ENCODE measurements at places on chromosomes 4 and X.

DNA sequence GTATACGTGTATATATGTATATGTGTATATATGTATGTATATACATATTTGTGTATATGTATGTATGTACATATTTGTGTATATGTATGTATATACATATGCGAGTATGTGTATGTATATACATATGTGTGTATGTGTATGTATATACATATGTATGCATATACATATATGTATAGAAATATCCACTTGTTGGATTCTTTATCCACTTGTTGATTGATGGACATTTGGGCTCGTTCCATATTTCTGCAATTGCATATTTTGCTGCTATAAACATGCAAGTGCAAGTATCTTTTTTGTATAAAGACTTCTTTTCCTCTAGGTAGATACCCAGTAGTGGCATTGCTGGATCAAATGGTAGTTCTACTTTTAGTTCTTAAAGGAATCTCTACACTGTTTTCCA lies 25.5 kb upstream of the NHSL2 start:
- DNase-seq: no peak

GRCh38 chr4:162061214-162061613 lies 102.6 kb downstream of the FSTL5 start:
- DNase-seq: no peak

- no peak for DNase-seq
These were observed 27.5 kb downstream of the RUFY3 start for GRCh38 chr4:70749313-70749712.

DNA sequence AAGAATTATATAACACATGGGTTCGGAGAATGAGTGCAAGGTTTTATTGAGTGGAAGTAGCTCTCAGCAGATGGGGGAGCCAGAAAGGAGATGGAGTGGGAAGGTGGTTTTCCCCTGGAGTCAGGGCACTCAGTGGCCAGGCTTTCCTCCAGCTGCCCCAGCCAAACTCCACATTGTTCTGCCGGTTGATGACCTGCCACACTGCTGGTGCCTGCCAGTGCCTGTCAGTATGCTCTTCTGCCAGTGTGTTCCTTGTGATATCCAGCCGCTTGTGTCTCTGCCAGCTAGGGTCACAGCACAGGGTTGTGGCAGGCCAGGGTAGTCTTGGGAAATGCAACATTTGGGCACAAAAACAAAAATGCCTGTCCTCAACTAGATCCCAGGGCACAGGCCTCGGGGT lies 604.8 kb upstream of the TECRL start:
- no peak for DNase-seq

GRCh38 chrX:22351076-22351475 lies 78.4 kb downstream of the CBLL2 start:
- DNase-seq: no peak

DNA sequence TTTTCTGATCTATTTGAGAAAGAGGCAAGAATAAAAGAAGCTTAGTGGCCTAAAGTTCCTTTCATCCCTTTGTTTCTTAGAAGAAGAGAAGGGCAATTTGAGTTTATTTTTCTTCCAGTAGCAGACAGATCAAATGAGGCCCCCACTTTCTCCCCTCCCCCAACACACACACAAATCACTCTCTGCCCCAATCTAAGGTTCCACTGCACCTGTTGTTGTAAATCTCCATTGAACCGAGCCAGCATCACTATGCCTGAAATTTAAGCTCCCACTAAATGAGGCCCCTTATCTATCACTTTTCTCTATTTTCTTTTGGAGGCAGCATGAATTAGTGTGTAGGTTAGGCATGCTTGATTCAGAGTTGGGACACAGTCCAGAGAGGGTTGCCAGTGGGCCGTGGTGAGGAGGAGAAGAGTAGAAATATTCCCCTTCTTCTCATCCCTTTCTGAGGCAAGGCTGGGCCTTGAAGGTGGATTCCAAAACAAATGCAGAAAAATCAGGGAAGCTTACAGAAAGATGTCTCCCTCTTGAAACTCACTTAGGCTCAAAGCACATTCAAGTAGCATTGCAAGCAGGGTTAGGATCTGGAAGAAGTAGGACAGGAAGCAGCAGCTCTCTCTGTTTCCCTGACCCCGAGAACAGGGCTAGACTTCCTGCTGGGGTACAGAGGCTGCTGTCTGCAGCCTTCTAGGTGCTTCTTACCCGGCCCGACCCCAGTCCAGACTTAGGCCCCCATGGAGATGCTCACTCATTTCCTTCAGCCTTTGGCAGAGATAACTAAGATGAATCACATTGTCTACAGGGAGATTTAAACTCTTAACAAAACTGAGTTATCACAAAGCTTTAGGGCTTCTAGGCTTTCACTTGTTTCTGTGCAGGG lies 70.7 kb downstream of the RASL11B start:
- DNase-seq: no peak

DNA sequence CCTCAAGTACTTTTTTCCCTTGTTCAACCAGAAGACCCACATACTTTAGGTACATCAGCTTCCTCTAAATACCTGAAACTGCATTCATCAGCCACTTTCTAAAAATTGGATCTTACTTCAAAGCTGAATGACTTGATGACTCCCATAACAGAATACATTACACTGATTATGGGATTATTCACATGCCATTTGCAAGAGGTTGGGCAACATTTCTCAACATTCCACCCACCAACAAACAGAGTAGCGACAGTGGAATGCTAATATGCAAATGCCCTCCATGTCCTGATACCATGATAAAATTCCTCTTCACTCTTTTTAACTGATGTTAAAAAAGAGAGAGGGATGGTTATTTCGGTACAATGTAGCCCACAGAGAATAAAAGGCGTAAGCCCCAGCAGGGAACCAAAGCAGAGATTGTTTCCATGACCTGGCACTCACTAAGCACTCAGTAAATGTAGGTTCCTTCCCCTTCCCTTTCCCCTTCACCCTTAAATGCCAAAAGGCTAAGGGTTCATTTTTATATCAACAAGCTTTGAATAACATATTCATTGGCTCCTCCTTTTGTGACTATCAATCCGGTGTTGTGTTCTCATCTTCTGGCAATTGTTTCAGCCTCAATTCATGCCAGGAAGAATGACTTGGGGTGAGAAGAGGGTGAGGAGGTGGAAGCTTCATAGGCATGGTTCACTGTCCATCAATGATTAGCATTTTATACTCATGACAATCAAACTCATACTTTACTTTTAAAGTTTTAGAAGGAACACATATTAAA lies 317.2 kb downstream of the DHX15 start:
- no peak for DNase-seq

DNA sequence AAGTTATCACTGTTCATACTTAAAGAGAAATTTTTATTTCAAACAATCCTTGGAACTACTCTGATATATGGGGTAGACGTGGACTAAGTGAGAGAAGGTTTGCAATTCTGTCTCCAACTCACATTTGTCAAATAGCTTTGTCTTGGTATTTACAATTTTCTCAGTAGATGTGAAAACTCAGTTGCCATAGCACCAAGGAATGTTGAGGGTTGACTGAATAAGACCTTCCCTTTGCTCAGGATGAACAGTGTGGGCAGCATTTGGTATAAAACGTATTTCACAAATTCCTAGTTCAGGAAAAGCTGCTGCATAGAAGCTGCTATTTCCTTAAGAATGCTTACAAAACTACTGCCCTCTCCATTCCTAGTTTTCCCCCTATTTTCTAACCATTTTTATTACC lies 399.5 kb downstream of the NKX6-1 start:
- DNase-seq: no peak

DNA sequence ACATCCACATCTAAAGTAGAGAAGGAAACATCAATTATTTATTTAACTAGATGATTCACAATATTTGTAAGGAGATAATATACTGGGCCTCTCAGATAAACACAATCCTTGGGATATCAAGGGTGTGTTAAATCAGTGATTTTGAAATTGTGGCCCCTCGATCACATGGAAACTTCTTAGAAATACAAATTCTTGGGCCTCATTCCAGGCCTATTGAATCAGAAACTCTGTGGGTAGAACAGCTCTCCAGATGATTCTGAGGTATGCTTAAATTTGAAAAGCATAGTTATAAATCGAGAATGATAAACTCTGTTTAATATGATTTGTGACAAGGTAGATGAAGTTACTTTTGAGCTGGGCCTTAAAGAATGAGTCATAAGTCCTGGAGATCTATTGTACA lies 64.3 kb upstream of the GPR174 start:
- no peak for DNase-seq

GRCh38 chrX:135009838-135010237 lies 12.5 kb downstream of the RTL8B start:
- no peak for DNase-seq

DNA sequence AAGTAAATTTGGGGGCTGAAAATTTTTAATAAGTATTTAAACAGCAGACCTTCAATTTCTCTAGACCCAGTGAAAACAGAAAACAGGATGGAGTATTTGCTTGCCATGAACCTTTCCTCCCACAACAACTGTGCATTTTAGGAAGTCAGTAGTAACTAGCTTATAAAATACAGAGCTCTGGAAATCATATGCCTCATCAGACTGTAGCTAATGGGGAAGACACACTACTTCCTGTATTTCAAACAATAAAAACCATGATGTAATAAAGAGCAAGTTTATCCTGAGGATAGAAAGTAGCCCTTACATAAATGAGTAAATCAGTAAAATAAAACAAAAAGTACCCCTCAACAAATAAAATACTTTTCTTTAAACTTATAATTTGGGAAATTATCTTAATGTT lies 280.1 kb upstream of the ZFP42 start:
- DNase-seq: no peak

DNA sequence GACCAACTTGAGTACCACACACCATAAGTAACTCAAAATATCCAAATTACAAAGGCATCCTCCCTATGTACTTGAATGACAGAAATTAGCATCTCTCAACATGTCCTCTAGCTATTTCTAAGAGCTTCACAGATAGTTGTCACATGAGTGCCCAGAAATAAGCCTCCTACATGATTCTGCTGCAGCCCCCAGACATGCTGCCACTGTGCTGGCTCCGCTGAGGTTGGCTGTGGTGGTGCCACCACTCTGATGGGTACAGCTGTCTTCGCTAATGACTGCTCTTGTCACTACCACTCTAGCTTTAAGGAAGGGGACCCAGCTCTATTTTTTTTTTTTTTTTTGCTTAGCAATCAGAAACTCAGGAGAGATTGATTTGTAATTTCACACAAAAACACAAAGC lies 256.0 kb downstream of the GRXCR1 start:
- no peak for DNase-seq

- DNase-seq: no peak
These were observed 24.5 kb downstream of the ELF4 start for GRCh38 chrX:130085551-130086446.

DNA sequence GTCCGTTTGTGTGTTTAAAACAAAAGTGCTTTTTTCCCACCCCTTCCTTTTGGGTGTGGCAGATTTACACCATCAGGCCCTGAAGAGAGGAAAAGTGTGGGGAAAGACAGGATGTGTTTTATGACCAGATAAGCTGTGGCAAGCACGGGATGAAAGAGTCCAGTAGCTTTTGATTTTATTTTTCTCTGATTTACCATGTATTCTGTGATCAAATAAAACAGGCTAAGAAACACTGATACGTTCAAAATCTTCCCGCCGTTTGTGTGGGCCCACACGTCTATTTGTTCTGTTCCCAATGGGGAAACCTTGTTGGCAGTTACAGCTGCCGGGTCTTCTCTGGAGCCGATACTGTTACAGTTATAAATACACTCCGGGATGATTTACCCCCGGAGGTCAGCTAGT lies 10.8 kb downstream of the LRP2BP start:
- no peak for DNase-seq

DNA sequence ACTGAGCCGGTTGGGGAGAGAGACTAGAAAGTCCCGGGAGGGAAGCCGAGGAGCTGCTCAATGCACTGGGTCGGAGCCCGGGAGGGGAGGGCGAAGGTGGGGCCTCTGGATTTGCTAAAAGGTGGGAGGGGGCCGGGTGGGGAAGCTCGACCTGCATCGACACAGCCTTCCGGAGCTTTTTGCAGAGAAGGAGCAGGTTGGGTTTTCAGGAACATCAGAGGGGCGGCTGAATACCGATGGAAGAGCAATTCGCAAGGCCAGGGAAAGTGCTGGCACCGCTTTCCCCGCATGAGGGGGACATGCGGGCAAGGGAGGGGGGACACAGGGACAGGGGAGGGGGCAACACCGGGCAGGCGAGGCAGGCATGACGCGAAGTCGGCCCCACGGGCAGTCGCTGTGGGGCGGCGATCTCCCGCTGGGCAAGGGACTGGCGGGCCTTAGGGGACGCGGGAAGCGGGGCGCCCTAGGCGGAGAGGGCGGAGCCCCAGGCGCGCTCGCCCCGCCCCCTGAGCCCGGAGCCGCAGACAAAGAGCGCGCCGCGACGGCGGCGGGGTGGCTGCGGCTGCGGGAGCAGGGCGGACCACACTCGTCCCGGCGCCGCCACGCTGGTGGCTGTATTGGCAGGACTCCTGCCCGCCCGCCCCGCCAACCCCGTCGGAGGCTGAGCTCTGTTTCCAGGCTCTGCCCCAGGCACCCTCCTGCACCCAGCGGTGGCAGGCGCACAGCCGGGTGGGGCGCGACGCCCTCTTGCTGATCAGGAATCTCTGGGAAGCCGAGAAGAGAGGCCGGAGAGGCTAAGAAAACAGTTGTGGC lies 11.6 kb downstream of the PDZD4 start:
- DNase-seq: peak; percentile 30

- no peak for DNase-seq
These were observed 252.3 kb upstream of the RASGEF1B start for GRCh38 chr4:81723927-81724587.

GRCh38 chrX:76064825-76065224 lies 108.0 kb upstream of the PBDC1 start:
- no peak for DNase-seq

GRCh38 chr4:4254666-4255065 lies 6.6 kb upstream of the TMEM128 start:
- no peak for DNase-seq

DNA sequence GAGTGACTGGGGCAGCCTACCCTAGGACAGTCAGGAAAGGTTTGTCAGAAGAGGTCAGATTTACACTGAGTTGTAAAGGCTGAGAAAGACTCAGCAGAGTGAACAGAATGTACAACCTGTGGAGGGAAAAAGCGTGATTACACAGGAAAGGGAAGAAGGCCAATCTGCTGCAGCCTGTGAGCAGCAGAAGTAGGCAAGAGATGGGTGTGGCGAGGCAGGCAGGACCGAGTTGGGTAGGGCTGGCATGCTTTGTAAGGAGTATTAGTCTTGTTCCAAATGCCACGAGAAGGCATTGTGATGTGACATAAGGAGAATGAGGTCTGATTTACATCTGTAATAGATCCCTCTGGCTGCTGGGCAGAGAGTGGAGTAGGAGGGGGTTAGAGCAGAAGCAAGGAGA lies 12.6 kb downstream of the SGMS2 start:
- no peak for DNase-seq

DNA sequence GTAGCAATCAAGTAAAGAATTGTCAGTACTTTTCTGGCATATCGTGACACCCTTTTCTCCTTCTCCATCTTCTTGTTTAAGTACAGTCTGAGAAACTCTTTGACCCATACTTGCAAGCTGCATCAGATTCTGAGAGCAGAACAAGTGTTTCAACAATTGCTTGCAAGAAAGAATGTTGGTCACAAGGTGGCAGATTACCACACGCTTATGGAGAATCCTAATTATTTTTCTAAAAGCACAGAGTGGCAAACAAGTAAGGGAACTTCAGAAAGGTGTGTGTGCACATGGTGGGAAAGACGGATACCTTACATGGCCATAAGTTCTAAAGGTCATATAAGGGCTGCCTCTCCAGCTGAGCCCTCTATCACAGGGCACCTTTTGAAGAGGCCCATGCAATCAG lies 136.4 kb upstream of the FGF13 start:
- DNase-seq: no peak
